ENCODE measurements at places on chromosomes 3 and 15.

DNA sequence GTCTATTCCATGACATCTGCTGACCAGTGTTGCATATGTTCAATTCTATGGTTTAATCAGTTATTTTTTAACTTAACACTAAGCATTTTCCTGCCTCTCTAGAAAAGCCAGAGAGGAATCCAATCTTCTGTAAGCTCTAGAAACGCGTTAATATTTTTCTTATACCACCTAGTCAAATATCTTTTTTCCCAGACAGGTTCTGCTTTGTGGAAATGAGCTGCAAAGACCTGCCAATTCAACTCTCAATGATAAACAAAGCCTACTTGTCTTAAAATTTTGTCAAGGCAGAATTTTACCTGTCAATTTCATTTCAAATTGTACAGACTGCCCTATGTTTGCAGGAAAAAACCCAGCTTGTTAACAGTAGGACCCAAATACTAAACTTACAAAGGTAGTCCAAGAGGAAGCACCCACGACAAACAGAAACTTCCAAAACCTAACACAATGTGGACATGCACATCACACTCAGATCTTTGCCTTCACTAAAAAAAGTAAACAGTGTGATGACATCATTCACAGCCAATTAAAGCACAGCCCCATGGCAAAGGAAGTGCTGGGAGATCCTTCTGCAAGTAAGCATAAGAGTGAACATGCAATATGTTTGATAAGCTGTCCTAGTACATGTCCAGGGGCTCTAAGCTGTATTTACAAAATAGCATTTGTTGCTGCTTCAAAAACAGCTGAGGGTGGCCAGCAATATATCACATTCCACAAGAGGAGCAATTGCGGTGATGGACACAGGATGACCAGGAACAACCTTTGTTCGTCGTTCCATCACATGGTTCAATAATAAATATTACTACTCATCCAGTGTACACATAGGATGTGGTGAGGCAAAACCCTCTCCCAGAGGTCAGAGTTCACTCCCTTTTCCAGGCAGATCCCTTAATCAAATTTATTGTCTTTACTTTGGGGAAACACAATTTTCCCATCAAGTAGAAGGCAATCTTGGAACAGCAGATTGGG is 139.4 kb upstream of the TSC22D2 start:
- DNase-seq = no peak

DNA sequence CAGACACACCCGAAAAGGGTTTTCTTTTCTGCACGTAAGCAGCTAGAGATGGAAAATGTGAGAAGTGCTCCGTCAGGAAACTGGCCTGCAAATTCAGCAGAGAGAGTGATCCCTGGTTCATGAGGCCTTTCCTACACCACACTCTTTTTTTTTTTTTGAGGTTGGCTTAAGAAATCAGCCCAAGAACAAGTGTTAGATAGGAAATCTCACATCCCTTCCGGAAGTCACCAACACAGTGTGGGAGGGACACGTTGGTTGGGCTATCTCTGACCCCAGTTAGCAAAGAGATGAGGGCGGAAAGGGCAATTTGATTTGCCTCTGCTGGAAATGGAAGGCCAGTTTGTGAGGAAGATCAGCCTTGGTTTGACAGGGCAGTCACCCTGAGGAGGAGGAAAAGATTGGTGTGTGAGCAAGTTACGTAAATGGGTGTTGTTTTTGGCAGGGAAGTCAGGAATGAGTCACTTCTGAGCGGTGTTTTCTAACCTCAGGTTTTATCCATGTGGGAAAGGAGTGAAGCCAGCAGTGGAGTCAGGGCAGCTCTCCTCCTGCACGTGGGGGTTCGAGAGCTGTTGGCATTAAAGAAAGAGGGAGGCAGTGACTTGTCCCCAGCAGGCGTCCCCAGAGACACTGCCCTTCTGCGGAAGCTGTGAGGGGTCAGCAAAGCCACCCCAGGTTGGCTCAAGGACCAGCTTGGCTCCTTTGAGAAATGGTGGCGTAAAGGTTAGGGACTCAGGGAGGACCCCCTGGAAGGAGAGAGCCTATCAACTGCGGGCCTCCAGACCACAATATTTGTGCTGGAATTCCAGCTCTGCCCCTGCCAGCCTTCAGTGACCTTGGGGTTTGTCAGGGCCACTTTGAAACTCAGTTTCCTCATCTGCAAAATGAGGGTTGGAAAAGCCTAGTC is 237.6 kb upstream of the BHLHE40 start:
- peak; percentile 96 for DNase-seq

- DNase-seq = no peak
Measured at GRCh38 chr3:178475062-178475461, 61.2 kb upstream of the KCNMB2 start.

GRCh38 chr15:39455471-39455991 is 125.3 kb upstream of the THBS1 start:
- peak; percentile 82 for DNase-seq

GRCh38 chr3:9244495-9245183 is 4.8 kb downstream of the SRGAP3 start:
- DNase-seq = no peak

DNA sequence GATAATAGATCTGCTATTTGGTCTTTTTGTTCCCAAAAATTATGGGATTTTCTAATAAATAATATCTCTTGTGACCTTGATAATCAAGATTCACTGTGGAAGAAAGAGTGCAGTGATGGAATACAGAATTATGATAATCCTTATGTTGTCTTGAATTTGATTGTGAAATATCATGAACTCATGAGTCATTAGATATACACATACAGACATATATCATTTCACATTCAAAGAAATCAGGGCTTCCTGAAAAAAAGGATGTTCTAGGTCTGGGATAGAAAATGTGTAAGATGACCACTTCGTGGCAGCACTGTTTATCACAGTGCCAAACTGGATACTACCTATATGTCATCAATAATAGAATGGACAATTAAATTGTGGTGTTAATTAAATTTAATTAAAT is 97.7 kb downstream of the DPH6 start:
- no peak for DNase-seq

DNA sequence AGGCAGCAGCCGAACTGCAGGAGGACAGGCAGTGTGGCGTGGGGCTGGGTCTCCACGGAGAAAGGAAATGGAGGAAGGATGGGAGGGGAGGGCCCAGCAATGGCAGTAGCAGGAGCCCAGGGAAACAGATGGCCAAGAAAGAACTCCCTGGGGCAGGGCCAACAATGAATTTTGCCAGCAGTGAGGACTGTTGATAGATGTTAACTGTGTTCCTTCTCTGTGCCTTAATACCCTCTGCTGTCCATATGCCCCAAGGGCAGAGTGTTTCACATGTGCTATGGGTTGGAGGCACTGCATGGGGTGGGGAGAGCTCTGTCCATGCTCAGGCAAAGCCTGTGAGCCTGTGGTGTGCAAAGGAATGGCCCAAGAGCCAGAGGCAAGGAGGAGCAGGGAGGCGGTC is 70.8 kb upstream of the POMGNT2 start:
- DNase-seq = no peak

DNA sequence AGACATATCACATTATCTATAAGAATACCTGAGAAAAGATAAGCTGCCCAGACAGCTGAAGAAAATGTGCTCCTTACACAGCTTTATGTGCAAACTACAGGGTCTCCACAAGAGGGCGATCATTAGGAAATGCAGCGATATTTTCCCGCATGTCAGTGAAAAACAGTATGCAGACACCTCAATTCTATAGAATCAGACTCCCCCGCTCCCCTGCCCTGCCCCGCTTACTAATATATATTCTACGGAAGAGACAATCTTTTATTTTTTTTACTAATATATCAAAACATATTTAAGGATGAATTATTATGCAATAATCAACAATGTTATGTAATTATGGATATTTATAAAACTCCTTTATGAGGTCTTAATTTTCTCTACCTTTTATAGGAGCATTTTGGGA is 681.3 kb downstream of the ROBO1 start:
- DNase-seq = peak; percentile 9

DNA sequence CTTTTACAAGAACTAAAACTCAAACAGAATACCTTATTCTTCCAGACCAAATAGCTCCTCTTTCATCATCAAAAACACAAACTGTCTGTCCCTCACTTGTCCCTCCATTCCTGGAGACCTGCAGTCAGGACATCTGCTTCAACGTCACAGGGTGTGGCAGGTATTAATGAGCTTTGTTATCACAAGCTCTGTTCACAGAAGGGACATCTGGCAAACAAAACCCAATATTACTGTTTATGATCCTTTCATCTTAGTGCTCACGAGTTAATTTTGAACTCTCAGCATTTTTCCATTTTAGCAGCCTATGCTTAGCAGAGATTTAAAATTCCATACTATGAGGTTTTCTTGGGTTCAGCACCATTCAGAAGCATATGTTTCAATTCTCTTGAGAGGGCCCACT is 32.9 kb downstream of the AP3S2 start:
- DNase-seq = no peak

DNA sequence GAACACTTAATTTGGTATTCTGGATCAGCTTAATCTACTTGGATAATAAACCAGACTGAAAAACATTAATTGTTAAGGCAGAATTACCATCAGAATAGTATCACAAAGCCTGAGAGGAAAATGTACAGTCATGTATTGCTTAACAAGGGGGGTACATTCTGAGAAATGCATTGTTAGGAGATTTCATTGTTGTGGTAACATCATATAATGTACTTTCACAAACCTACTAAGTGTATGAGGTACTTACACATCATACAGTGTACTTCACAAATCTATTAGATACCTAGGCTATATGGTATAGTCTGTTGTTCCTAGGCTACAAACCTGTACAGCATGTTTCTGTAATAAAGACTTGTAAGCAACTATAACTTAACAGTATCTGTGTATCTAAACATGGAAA is 68.2 kb downstream of the NBEAL2 start:
- no peak for DNase-seq

DNA sequence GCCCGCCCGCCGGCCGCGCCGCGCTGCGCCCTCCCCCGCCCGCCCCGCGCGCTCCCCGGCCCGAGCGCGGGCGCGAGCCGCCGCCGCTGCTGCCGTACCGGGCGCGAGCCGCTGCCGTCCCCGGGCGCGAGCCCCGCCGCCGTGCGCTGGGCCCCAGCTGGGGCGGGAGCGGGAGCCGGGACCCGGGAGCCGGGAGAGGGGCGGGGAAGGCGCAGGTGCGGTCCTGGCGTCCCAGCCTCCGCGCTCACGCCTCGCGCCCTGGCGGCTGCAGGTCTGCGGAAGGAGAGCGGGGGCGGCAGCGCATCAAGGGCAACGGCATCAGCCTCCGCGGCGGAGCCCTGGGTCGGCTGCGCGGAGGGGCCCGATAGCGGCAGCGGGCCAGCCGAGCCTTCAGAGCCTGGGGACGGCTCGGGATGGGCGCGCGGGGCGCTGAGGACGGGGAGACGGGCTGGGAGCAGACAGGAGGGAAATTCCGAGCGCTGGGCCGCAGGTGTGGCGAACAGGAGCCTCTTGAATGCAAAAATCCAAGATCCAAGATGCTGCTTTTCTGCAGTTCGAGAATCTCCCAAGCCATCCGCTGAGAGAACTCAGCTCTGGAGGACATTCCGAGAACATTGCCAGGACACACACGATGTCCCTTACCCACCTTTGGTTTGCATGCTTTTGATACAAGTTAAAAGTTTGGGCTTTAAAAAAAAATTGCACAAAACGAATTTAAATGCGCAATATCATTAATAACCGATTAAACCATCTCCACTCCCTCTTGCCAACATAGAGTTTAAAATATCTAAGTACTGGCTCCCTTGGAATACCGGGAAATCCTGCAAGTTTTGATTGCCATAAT is 251.1 kb downstream of the TJP1 start:
- no peak for DNase-seq

- DNase-seq = no peak
Measured at GRCh38 chr3:129003578-129004112, 2.5 kb downstream of the EFCC1 start.

DNA sequence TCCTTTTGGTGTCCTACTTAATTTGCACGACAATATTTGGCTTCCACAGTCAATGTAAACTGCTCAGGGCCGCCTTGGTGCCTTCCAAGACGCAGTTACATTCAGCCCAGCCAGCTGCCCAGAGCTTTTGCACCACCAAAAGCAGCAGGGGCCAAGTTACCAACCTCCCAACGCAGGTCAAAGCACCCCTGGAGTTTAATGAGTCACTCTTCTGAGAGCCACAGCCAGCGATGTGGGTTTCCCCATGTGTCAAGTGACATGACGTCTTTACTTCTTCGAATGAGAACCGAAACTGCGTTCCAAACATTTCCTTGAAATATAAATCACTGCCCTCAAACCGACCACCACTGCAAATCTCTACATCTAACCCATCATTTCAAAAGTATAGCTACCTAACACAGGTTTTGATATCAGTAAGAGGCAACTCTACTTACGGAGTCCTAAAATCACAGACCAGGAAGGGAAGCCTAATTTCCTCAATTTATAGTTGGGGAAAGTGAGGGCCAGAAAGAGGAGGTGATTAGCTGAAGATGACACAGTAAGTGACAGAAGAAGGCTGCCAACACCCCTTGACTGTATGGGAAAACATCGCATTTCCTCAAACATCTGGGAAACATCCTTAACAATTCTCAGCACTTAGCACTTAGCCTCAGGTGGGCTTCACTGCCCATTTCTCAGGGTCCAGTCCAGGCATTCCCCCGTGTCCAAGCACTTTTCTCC is 24.5 kb downstream of the MB21D2 start:
- peak; percentile 70 for DNase-seq

DNA sequence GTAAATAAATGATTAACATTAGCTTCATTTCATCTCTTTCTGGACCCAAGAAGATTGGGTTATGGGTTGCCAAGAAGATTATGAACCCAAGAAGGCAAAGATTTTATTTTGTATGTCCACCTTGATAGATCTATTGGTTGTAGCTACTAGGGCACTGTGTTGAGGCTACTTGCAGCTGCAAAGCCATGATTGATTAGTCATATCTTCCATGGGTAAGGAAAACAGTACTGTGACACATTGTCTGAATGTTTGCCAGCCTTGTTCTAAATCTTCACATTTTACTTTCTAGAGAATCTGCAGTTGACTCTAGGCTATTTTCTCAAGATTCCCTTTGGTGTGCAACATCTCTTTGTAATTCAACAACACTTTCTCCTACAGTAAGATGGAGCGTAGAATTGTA is 229.2 kb upstream of the KCNH8 start:
- no peak for DNase-seq

DNA sequence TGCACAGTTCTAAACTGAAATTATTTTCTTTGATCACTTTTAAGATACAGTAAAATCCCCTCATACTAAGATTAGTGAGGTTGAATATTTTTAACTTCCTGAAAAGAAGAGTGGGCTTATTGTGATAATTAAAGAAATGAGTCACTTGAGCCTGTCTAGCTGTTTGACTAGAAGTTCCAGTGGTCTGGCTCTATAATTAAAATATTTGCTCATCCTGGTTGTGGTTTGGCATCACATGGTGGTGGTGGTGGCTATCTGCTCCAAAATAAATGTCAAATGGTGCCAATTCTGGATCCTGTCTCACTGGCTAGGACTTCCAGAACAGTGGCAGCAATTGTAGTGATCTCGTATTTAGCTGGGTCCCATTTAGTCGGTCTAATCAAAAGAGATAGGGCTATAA is 8.6 kb upstream of the TEX9 start:
- DNase-seq = no peak

DNA sequence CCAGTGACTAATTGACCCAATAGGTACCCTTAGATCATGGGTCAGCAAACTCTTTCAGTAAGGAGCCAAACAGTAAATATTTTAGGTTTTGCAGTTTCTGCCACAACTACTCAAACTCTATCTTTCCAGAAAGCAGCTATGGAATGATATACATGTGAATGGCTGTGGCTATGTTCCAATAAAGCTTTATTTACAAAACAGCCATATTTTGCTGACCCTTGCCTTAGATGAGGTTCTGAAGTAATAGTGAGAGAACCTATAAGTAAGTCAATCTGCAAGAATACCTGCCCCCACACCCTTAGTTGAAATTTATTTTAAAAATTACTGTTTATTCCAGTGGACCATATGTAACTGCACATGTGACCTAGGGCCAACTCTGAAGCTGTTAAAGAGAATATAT is 134.0 kb downstream of the CMSS1 start:
- no peak for DNase-seq

GRCh38 chr3:66000506-66000905 is 38.2 kb downstream of the MAGI1 start:
- no peak for DNase-seq

Data from skeletal muscle cell (primary cell).